Hematopoietic multipotent progenitor cell treated with erythropoietin and hydrocortisone succinate and interleukin-3 and kit ligand, for 6 days (in vitro differentiated cells): ENCODE measurements at places on chromosomes 16 and 17.
A peak's percentile ranks its signal among the peaks of the same experiment; 100 is the strongest.

GRCh38 chr17:63247706-63248105 lies 198.4 kb downstream of the CYB561 start:
- DNase-seq, result no peak

DNA sequence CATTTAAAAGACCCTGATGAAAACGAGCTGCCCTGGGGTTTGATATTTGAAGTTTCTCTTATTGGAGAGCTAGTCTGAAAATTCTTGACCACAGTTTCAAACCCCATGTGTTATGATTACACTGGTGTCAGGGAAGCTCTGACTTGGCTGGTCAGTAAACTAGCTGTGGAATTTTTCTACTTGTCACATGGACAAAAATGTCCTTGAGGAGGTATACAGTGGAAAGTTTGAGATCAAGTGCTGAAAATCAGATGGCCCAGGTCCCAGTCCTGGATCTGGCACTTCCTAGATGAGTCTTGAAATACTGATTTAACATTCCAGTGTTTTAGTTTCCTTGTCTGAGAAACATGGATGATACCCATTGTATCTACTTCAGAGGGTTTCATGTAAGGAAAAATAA lies 30.7 kb upstream of the SOX9 start:
- no peak for DNase-seq

- DNase-seq, result no peak
These were observed 2254.6 kb downstream of the TP53TG3F start for GRCh38 chr16:35713762-35714650.

GRCh38 chr16:31127182-31127581 lies 8.3 kb downstream of the PRSS8 start:
- no peak for DNase-seq

DNA sequence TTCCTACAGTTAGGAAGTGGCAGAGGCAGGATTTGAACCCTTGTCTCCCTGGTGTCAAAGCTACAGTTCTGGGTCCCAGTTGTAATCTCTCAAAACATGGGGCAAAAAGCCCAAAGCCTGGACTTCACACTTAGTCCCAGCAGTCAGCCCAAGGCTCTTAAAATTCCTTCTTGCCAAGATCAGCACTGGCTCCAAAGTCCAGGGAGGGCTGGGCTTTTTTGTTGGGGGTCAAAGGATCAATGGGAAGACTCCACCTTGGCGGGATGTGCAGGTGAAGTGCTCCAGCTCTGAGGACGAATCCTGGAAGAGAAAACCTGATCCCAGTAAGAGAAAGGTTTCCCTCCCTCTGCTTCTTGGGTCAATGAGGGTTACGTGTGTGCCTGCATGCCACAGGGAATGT lies 195.5 kb downstream of the HAPSTR1 start:
- DNase-seq, result no peak

GRCh38 chr17:74134991-74135390 lies 68.5 kb upstream of the RPL38 start:
- no peak for DNase-seq

DNA sequence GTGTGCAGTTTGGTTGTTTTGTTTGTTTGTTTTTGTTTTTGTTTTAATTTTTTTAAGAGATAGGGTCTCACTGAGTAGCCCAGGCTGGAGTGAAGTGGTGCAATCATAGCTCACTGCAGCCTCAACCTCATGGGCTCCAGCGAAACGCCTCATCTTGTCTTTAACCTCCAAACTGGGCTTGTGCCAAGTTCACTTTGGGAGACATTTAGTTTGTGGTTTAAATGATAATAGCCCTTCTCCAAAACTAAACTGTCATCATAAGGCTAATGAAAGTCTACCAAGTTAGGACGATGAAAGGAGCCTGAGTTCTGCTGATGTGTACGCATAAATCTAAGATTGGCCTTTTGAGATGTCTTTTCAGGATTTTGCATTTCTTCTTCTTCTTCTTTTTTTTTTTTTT lies 6.5 kb upstream of the CARD14 start:
- peak; percentile 95 for DNase-seq

DNA sequence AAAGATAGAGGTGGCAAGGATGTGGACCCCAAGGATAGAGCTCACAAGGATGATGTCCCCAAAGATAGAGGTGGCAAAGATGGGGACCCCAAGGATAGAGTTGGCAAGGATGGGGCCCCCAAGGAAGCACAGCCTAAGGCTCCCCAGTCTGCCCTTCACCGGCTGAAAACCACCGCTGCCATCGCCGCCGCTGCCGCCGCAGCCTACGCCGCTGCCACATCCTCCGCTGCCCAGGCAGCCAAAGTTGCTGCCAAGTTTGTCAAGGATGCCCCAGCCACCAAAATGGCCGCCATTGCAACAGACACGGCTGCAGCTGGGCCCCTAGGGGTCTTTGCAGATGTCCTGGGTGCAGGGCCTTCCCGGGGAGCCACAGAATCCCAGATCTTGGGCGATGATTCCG lies 19.9 kb downstream of the C16orf96 start:
- no peak for DNase-seq

- no peak for DNase-seq
These were observed 27.9 kb upstream of the SSTR5 start for GRCh38 chr16:1044460-1045309.

- DNase-seq, result no peak
These were observed 19.9 kb downstream of the GGA3 start for GRCh38 chr17:75241502-75241901.

DNA sequence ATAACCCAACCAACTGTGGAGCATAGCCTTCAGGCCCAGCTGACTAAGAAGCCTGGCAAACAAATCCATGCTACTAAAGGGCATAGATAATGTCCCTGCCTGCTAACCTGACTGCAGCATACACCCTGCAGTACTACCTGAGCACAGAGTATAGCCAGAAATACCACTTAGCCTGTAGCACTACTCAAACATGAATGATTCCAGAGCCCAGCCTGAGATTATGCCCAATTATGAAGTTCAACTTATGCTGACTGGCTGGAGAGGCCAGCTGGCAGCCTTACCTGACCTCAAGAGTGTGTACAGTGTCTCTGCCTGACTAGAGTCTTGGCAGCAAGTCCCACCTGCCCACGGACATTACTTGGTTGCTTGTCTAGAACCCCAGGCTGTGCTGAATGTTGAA lies 1265.3 kb downstream of the CDH11 start:
- DNase-seq, result no peak

DNA sequence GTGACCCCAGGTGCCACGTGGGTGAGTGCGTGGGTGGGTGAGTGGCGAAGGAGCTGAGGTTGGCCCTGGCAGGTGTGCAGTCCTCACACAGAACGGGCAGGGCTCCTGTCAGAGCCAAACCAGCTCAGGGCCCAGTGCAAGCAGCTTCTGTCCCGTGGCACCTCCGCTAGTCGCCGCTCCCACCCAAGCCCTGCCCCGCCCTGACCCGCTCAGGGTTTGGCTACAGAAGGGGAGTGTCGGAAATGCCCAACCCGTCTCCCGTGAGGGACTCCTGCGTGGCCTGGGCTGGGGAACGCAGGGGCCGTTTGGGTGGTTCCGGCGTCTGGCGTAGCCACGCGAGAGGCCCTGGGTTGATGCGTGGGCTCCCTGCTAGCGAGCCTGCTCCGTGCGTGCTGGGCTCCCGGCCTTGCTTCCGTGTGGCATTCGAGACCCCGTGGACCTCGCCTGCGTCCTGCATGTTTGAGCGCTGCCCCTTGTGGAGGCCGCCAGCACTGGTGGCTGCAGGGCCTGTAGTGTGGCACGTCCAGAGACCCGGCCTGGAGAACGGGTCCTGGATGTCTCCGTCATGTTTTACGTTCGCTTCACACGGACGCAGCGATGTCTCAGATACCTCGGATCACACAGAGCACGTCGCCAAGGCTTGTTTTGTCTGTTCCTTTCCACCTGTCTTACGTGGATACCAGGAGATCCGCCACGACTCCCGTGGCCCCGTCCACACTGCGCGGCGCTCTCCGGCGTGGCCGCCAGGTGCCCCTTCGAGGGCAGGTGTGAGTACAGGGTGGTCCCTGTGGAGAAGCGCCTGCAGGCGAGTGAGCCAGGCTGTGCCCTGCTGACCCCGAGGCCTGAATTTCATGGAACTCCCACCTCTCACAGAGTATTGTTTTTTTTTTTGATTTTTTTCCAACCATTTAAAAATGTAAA lies 10.2 kb downstream of the CAPN15 start:
- DNase-seq, result no peak

- DNase-seq, result no peak
These were observed 111.8 kb downstream of the NTN1 start for GRCh38 chr17:9132944-9133610.

DNA sequence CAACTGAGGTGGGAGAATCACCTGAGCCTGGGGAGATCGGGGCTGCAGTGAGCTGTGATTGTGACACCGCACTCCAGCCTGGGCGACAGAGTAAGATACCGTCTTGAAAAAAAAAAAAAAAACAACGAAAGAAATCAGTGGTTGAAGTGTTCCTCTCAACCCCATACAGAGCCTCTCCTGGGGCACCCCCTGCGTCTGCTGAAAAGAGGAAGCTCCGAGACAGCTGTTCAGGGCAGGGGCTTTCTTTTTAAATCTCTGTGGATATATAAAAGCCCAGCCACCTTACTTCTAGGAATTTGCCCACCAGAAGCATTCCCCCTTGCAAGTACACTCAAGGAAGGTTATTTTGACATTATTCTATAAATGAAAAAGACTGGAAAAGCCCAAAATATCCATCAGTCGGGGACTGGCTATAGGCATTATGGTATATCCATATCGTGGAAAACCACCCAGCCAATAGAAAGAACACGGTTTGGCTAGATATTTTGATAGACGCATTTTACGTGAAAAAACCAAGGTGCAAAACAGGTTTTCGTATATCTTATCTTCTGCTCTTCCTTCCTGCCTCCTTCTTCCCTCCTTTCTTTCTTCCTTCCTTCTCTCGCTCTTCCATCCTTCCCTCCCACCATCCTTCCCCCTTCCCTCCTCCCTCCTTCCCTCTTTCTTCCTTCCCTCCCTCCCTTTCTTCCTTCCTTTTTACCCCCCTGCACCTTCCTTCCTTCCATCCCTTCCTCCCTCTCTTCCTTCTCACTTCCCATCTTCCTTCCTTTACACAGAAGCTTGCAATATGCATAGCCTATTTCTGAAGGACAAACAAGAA lies 9.2 kb upstream of the CCL22 start:
- peak; percentile 30 for DNase-seq

DNA sequence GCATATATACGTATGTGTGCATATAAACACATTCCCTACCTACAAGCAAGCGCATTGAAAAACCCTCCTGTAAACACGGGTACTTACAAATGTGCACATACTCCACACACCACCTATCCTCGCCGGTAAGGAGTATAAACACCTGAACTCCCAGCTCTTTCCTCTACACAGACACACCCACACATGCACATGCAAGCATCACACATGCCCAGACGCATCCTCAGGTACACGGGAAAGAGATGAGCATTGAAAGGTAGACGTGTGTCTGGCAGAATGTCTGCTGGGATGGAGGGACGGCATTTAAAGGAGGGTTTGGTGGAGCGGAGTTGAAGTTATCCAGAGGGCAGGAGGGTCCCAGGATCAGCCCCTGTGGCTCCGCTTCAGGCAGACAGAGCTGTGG lies 4.7 kb upstream of the SMTNL2 start:
- DNase-seq, result no peak

DNA sequence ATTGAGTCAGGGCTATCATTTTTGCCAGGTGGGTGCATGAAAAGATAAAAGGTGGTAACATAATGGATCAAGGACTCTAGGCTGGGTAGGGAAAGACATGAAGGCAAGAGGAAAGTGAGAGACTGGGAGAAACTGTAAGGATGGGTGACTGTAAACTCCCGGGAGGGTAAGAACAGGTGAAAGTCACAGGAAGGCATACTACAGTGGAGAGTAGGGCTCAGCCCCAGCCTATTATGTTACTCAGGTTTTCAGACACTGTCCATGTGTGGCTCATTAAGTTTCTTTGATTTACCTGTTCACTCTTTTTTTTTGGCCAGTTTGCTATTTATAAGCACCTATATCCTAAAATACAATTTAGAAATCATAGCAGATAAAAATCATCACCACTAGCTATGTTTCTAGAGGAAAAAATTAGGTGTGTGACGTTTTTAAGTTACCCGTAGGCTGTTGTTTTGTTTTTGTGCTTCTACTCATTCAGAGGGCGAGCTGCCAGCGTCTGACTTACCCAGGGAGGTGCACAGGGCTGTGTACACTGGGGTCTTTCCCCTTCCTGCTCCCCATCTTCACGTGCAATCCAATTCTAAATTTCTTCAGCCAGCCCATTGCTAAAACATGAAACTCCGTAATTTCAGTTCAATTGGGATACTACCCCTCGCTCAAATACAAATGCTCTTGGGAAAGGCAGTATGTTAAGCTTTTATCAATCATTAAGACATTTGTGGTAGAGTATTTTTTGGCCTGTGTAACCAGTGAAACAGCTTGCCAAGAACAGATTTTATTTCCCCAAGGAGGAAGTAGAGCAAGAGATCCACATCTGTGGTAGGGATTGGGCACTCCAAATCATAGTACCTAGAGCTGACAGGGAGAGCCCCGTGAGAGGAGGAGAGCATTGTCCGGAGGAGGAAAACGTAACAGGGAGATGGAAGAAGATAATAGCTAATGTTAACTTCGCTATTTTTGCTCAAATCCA lies 21.7 kb upstream of the VWA3A start:
- DNase-seq, result no peak

- DNase-seq, result no peak
These were observed 49.8 kb upstream of the SCNN1B start for GRCh38 chr16:23252310-23252709.

DNA sequence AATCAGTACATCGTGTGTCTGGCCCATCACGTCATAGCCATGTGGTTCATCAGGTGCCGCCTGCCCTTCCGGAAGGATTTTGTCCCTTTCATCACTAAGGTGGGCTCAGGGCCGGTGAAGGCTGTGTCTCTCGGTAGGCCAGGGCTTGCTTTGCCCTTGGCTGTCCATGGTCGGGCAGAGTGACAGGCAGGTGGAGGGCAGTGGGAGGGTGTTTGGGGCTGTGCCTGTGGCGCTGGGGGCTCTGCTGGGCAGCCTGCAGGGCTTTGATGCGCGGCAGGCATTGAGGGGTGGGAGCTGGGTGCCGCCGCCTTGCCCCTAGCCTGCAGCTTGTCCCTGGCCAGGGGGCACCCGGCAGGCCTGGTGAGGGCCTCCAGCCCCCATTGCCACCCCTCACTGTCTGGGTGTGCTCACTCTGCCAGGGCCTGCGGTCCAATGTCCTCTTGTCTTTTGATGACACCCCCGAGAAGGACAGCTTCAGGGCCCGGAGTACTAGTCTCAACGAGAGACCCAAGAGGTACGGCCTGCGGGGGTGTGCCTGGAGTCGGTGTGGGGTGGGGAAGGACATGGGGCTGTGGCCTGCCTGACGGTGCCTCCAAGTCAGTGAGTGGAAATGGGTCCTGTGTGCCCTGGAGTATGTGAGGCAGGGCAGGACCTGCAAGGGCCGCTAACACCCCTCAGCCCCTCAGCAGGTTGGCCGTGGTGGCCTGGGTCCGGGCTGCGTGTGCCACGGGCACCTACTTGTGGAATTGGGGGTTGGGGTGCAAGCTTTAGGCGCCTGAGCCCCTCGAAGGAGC lies 28.5 kb downstream of the TSC2 start:
- DNase-seq, result no peak

- DNase-seq, result no peak
These were observed 135.7 kb upstream of the XYLT1 start for GRCh38 chr16:17606460-17606859.

- no peak for DNase-seq
These were observed 42.3 kb upstream of the ZNF750 start for GRCh38 chr17:82881900-82882714.
